ENCODE measurements at places on chromosomes 3 and 15. TPM values are rescaled to one million over a fixed set of nuclear protein-coding genes. Genes with fewer than 3 reads are reported as not detected.

GRCh38 chr3:100114413-100115030, at the start of gene FILIP1L:
Gene FILIP1L, minus strand, starts transcription at chr3:100114501.
- no peak within 1 kb of the TSS for H3K4me3 ChIP-seq
- H3K36me3 ChIP-seq: peaks cover 9% of the 10 kb centered on the region
- H3K27me3 ChIP-seq: no peaks in the 10 kb centered on the region
- peaks cover 2% of the 10 kb centered on the region for H3K4me1 ChIP-seq

DNA sequence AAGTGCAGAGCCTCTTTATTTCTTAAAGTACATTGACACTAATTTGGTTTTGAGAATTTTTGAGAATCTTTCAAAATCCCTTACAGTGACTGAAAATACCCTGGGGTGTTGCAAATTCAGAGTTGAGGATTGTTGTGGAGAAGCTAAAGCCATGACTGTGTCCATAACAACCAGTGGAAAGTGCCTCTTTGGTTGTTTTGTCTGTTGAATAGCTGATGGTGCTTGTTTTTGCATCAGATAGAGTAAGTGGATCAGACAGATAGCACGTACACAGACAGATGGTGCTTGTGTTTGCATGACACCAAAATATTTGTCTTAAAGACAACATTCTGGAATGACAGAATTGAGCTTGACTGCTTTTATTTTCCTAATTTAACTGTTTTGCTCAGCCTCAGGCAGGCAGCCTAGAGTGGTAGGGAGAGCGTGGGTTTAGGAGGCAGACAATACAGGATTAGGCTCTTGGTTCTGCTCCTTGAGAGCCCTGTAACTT, 265.0 kb downstream of the IL20RB start:
- H3K27me3 ChIP-seq: peaks cover 2% of the 10 kb centered on the region
- DNase-seq: no peak
- H3K4me1 ChIP-seq: no peaks in the 10 kb centered on the region
- H3K36me3 ChIP-seq: no peaks in the 10 kb centered on the region

Gene CADM2
- total RNA-seq: not detected

- H3K27ac ChIP-seq: no peak overlapping the region
- no peaks in the 10 kb centered on the region for H3K36me3 ChIP-seq
- no peak overlapping the region for H3K4me3 ChIP-seq
- H3K27me3 ChIP-seq: peaks cover 2% of the 10 kb centered on the region
Measured at GRCh38 chr3:119175872-119176756, 2.7 kb downstream of the UPK1B start.

DNA sequence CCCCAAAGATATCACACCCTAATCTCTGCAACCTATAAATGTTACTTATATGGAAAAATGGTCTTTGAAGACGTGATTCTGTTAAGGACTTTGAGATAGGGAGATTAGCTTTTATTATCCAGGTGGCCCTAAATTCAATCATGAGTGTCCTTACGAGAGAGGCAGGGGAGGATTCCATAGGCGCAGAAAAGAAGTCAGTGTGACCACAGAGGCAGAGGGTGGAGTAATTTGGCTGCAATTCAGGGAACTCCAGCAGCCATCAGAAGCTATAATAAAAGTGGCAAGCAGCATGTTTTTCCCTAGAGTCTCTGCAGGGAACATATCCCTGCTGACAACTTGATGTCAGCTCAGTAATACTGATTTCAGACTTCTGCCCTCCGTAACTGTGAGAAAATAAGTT, 315.2 kb upstream of the ROBO2 start:
- no peak overlapping the region for H3K4me3 ChIP-seq
- no peak overlapping the region for H3K27ac ChIP-seq
- no peaks in the 10 kb centered on the region for H3K36me3 ChIP-seq

DNA sequence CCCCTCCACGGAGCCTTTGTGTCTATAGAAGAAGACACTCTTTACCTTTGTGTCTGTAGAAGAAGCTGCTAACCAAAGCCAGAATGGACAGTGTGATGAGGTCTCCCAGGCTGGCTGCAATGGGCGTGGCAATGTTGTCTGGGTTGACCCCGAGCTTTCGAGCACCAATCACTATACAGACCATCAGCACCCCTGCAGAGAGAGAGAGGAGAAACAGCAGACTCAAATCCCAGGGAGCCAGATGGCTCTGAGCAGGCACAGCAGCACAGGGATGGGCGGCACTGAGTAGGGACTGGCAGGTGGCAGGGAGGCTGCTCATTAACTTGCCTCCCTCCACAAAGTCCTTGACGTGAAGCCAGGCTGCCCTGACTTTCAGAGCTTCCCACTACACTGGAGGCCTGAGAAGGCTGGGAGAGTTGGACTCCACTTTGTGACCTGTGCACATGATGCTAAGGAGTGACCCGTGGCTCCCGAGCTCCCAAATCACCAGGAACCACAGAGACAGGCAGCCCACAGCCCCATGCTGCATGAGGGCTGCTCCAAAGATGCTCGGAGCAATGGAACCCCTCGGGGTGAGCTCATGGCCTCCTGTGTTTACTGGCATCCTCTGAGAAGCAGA, 53.9 kb downstream of the ROPN1B start:
- DNase-seq: no peak
- peaks cover 3% of the 10 kb centered on the region for H3K4me1 ChIP-seq
- H3K4me3 ChIP-seq: no peak overlapping the region
- H3K27ac ChIP-seq: no peak overlapping the region
- no peaks in the 10 kb centered on the region for H3K27me3 ChIP-seq

DNA sequence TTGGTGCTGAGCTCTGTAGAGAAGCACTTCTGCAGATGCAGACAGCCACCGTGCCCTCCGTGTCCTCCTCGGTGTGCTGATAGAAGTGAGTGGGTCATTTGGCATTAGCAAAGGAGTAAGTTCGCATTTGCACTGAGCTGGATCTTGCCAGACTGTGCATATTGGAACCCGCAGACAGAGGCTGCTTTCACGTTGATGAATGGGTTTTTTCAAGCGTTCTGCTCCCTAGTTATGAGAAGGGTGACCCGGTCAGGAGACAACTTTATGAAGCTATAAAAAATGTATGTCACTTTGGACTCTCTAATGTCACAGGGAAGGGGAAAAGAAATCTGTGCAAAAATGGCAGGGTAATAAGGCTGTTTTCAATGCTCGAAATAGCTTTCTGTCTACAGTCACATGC, 739.4 kb downstream of the MCTP2 start:
- H3K36me3 ChIP-seq: no peaks in the 10 kb centered on the region
- peaks cover 4% of the 10 kb centered on the region for H3K27me3 ChIP-seq
- DNase-seq: no peak
- H3K27ac ChIP-seq: no peak overlapping the region

DNA sequence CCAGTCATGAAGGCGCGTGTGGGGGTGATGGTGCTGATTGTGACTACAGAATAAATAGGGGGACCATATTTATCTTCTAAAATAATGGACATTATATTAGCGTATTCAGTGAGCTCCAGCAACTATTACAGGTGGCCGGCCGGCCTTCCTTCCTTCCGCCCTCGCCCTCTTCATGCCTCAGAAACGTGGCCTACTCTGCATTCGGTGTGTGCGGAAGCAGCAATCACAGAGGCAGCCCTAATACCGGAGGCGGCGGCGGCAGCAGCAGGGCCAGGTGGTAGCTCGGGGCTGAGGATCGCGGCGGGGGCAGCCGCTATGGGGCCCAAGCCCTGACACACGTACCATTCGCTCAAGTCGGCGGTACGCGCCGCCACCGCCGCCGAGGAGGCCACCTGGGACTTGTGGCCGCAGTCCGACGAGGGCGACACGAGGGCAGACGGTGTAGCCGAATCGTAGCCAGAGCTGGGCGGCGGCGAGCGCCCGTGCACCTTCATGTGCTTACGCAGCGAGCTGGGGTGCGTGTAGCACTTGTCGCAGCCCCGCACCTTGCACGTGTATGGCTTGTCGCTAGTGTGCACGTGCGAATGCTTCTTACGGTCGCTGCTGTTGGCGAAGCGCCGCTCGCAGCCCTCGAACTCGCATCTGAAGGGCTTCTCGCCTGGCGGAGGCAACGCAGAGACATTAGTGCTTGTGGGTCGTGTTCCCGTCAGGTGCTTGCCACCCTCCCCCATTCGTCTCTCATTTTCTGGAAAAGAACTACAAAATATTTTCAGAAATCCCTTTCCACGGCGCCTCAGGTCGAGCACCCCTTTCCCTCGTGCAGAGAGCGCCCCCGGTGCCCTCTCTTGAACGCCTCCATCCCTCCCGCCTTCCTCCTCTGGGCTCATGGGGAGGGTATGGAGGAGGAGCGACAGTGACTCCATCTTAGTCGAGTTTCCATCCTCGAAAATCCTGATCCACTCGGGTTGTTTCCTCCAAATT, 15.5 kb downstream of the ZIC4 start:
- H3K27ac ChIP-seq: no peak overlapping the region
- H3K4me3 ChIP-seq: no peak overlapping the region
- H3K36me3 ChIP-seq: peaks cover 12% of the 10 kb centered on the region

GRCh38 chr3:52534281-52535183, 875 bp upstream of the NT5DC2 start:
- H3K4me3 ChIP-seq: peak overlapping the region; percentile 71
- no peak overlapping the region for H3K27ac ChIP-seq
- H3K27me3 ChIP-seq: no peaks in the 10 kb centered on the region
- no peak for DNase-seq
- H3K4me1 ChIP-seq: peaks cover 36% of the 10 kb centered on the region
- peaks cover 16% of the 10 kb centered on the region for H3K36me3 ChIP-seq

- H3K4me1 ChIP-seq: peaks cover 21% of the 10 kb centered on the region
- H3K27me3 ChIP-seq: no peaks in the 10 kb centered on the region
- DNase-seq: peak; percentile 15
- peak overlapping the region; percentile 98 for H3K4me3 ChIP-seq
- H3K27ac ChIP-seq: peak overlapping the region; percentile 98
- H3K36me3 ChIP-seq: peaks cover 2% of the 10 kb centered on the region
Measured at GRCh38 chr3:51500632-51501131, 867 bp upstream of the DCAF1 start.

DNA sequence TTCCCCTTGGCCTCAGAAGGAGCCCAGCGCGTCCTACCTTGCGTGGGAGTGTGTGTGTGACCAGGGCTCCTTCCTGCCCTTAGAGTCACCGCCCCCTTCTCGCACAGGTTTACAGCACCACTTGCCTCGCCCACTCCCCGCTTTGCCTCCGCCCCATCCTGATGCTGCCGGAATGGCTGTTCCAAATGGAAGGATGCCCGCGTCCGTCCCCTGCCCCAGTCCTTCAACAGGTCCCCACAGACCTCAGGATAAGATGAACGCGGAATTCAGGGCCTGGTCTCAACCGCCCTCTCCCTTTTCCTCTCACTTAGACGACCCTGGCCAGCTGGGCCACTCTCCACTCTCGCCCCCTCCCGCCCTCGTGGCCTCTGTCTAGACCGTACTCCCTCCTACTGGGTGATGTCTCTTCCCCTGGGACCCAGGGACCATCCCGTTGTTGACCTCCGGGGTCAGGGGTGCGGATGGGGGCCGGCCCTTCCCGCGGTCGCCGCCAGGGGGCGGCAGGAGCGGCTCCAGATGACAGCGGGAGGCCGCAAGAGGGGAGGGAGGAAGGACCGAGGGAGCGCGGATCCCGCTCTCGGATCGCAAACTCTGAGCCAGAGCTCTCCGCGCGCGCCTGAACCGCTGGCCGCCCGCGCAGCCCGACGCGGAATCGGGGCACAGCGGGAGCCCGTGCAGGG, at the start of gene THSD4:
Gene THSD4, plus strand, starts transcription at position 585 of the 680 bp plus-strand sequence.
- no peaks in the 10 kb centered on the region for H3K36me3 ChIP-seq
- peaks cover 39% of the 10 kb centered on the region for H3K27me3 ChIP-seq
- DNase-seq: peak; percentile 68
- H3K4me1 ChIP-seq: peaks cover 4% of the 10 kb centered on the region

DNA sequence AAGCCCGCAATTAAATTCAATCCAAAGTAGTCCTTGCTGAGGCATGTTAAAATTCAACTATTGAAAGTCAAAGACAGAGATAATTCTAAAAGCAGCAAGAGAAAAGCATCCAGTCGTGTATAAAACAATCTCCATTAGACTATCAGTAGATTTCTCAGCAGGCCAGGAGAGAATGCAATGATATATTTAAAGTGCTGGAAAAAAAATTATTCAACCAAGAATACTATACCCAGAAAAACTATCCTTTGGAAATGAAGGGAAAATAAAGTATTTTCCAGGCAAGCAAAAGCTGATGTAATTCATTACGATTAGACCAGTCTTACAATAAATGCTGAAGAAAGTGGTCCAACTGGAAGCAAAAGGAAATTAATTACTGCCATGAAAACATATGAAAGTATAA, 113.5 kb downstream of the TRIM42 start:
- H3K4me1 ChIP-seq: no peaks in the 10 kb centered on the region
- no peaks in the 10 kb centered on the region for H3K36me3 ChIP-seq
- H3K27ac ChIP-seq: no peak overlapping the region
- H3K27me3 ChIP-seq: no peaks in the 10 kb centered on the region
- DNase-seq: no peak

DNA sequence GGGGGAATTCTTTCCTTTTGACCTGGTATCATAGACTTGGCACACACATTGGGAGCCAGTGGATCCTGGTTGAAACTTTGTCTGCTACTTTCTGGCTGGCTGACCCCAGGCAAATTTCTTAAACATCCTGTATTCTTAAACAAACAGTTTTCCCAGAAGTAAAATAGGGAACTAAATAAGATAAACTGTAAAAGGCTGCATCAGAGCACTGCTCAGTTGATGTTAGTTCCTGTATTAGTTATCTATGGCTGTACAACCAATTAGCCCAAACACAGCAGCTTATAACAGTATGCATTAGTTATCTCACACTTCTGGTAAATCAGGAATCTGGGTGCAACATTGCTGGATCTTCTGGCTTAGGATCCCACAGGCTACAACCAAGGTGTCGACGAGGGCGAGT, 73.1 kb upstream of the SLCO3A1 start:
- no peak overlapping the region for H3K27ac ChIP-seq
- no peaks in the 10 kb centered on the region for H3K36me3 ChIP-seq
- H3K4me3 ChIP-seq: no peak overlapping the region
- peaks cover 5% of the 10 kb centered on the region for H3K27me3 ChIP-seq
- H3K4me1 ChIP-seq: no peaks in the 10 kb centered on the region

GRCh38 chr3:90055666-90056065, 948.2 kb downstream of the EPHA3 start:
- no peaks in the 10 kb centered on the region for H3K4me1 ChIP-seq
- H3K27ac ChIP-seq: no peak overlapping the region
- DNase-seq: no peak
- no peaks in the 10 kb centered on the region for H3K36me3 ChIP-seq

DNA sequence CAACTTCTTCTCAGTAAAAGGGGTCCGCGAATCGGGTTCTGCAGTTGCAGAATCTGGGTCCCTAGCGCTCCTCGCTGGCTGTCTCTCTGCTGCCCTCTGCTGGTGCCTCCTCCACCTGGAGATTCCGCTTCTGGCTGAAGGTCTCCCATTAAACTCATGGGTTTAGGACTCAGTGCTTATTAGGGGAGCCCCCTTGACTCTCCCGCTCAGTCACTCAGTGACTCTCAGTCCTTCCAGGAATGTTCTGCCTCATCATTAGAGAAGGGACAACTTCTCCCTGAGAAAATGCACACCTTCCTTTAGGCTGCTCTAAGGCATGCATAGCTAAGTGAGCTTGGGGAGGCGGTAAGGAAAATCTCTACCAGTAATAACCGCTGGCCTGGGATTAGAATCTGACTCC, 7.1 kb downstream of the CPN2 start:
- no peaks in the 10 kb centered on the region for H3K4me1 ChIP-seq
- peak; percentile 81 for DNase-seq
- no peak overlapping the region for H3K4me3 ChIP-seq
- no peak overlapping the region for H3K27ac ChIP-seq
- H3K27me3 ChIP-seq: no peaks in the 10 kb centered on the region

Measured in activated naive CD4-positive, alpha-beta T cell treated with anti-CD3 and anti-CD28 coated beads for 36 hours (primary cell).